Renal cortical epithelial cell (primary cell): ENCODE measurements at places on chromosomes 11 and 22.

GRCh38 chr22:37018815-37019308 lies 385 bp downstream of the TST start:
- peak; percentile 12 for DNase-seq

DNA sequence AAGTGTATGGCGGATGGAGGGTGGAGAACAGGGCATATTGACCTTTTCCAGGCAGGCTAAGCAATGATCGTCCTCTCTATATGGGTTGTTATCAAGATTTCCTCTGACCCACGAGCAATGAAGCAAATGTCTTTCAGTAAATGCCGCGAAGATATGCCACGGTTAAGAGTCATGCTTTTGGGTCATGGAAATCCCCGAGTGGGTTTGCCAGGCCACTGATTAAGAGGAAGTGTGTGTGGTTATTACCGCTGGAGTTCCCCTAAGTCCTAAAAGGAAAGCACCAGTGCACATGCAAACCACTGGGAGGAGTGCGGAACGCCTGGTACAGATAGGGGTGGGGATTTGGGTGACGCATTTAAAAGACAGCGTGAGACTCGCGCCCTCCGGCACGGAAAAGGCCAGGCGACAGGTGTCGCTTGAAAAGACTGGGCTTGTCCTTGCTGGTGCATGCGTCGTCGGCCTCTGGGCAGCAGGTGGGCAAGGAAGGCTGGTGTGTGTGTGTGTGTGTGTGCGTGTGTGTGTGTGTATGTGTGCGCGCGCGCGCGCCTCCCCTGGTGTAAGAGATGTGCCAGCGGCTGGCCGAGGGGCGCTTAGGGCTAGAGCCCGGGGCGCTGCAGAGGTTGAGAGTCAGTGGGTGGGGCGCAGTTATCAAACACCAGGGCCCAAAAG lies at the start of gene BIRC3:
BIRC3 (plus strand) TSS at position 386 of the 669 bp plus-strand sequence. CDS start 7,026 bp downstream, outside the sequence.
- DNase-seq, result peak; percentile 99

GRCh38 chr11:79054636-79055035 lies 386.2 kb downstream of the TENM4 start:
- peak; percentile 36 for DNase-seq

DNA sequence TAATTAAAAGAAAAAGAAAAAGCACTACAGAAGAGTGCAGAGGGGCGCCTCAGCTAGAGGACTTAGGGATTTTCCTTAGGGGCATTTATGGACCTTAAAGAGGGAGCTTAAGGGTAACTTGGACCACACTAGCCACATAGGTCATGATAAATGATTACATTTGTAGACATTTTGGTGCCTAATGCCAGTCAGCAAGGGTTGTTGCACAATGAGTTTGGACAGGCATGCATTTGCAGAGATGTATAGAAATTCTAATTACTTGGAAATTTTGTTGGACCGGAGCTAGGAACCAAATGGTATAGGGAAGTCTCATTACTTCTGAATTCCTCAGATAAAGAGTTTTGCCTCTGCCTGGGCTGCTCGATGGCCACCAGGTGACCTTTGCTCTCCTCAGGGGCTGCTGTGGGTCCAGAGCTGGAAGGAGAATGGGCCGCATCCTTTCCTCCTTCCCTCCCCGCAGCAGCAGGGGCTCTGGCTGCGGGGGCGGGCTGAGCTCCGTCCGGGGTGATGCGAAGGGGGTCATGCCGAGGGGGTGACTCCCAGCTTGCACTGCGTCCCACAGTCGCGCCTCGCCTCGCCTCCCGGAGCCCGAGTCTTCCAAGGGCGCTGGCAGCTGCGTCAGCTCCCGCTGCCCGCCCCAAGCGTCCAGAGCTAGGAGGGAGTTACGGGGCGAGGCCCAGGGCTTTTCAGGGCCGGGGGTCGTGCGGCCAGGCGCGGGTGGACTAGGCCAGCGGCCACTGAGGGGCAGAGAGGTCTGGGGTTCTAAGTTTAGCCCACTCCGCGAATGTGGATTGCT lies 20.3 kb upstream of the MALAT1 start:
- peak; percentile 36 for DNase-seq

- no peak for DNase-seq
Measured at GRCh38 chr11:72617080-72617762, 57.0 kb downstream of the PDE2A start.

GRCh38 chr22:47624252-47625012 lies 862.0 kb downstream of the TBC1D22A start:
- no peak for DNase-seq

DNA sequence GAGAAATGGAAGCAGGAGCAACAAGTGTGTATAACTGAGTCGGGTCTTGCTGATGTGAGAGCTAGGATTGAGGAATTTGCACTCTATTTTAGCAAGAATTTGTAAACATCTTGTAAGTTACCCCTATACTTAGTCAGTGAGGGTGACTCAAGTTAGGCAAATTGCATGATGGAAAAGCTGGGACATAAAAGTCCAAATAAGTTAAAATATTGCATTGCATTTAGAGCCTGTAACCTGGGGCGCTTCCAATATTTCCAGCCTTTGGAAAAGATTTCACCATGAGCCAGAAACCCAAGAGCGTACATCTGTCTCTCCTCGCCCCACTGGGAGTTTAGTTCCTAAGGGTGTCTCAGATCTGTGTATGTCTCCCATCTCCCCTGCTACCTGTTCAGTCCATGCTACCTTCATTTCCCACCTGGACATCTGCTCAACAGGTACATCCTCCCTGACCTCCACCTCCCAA lies 37.0 kb upstream of the ACCSL start:
- no peak for DNase-seq

- no peak for DNase-seq
Measured at GRCh38 chr11:123430721-123431497, 840 bp downstream of the GRAMD1B start.

GRCh38 chr22:31094021-31094551 lies 13.0 kb downstream of the SMTN start:
- no peak for DNase-seq

GRCh38 chr11:96091476-96091875 lies 167.6 kb upstream of the MTMR2 start:
- DNase-seq, result no peak

GRCh38 chr11:64139049-64139448 lies 26.9 kb downstream of the MACROD1 start:
- no peak for DNase-seq

DNA sequence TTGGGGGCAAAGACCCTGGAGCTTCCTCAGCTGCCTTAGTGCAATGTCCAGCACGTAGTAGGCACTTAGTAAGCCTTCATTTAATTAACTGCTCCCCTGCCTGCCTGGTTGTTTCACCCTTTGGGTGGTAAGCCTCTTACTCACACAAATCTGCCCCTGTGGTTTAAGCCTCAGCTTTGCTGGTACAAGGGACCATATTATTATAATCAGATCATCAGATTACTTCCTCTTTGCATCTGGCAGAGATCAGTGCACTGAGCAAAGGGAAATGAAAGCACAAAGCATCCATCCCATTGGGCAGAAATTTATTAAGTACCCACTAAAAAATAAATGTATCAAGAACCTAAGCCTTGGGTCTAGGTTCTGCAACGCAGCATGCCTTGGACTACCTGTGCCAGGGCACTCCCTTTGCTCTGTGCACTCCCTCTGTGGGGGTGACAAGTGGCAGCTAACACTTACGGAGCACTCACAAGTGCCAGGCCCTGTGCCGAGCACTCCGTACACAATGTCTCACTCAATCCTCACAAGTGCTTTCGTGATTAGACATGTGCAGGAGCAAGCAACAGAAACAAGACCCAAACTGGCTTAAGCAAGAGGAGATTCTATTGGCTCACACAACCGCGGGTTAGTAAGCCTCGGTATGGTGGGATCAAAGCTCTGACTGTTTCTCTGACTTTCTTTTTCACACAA lies 34.9 kb upstream of the DAGLA start:
- no peak for DNase-seq

GRCh38 chr22:29331658-29332300 lies 16.3 kb upstream of the RASL10A start:
- no peak for DNase-seq

GRCh38 chr22:48707763-48708557 lies 1119.7 kb downstream of the BRD1 start:
- no peak for DNase-seq

DNA sequence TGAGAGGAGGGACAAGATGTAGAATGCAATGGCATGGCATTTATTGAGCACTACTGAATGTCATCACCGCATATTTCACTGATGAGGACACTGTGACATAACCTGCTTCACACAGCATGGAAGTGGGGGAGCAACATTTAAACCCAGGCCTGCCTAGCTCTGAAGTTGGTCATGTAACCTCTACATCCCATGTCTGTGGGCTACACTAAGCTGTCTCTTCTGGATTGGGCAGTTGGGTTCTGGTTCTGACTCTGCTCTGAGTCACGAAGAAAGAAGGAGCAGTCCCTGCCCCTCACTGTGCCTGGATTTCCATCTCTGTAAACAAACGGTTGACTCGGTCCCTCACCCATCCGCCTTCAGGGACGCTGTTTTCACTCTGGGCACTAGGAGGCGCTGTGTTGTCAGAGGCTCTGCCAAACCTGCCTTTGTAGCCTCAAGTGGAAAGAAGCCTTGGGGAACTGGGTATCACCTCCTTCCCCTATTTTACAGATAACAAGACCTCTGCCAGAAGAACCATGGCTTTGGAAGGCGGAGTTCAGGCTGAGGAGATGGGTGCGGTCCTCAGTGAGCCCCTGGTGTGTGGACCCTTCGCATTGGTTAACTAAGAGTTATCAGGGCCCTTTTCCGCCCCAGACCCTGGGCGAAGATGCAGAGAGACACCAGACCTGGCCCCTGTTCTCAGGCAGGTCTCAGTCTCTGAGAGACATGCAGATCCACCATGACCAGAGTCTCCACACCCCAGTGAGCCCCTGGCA lies 12.7 kb upstream of the ARHGEF17 start:
- peak; percentile 55 for DNase-seq

- DNase-seq, result no peak
Measured at GRCh38 chr11:121648306-121648705, 195.5 kb upstream of the SORL1-AS1 start.

GRCh38 chr11:37881741-37882140 lies 1283.7 kb upstream of the RAG2 start:
- no peak for DNase-seq

DNA sequence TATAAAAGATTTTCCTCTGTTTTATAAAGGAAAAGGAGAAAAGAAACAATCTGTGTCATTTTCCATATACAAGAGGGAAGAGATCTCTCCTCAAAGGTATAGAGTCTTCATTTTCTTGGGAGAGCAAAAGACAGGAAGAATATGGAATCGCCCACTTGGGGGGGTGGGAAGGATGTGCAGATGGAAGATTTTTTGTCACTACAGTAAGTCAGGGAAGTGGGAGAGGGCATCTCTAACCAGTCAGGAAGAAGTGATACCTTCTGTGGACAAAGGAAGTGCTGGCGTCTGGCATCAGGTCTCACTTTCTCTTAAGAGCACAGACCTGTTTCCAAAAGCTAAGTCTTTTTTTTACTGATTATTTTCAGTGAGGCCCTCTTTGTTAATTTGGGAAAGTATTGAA lies 1.4 kb downstream of the PRR14L start:
- DNase-seq, result no peak

DNA sequence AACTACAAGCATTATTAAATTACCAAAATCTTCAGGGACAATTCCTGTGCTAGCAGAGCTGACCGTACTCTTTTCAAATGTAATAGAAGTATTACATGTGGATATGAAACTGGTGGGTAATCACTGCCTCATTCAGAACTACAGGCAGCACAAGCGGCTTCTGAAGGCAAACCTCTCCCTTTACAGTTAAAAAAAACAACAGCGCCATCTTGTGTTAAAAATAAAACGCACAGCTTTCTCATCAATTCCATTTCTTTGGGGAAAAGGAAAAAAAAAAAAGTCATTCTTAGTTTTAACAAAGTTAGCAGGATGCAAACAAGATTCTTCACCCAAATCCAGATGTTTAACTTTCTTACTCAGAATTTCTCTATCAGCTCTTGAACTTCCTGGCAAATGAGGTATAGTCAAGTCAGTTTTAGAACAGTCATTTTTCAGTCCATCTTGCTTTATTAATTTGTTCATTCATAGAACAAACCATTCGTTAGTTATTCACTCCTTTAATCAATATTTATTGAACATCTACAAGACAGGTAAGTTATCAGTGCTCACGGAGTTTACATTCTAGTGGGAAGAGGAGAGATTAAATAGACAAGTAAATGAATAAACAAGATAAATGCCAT lies 331.8 kb upstream of the MPPED2 start:
- peak; percentile 43 for DNase-seq

DNA sequence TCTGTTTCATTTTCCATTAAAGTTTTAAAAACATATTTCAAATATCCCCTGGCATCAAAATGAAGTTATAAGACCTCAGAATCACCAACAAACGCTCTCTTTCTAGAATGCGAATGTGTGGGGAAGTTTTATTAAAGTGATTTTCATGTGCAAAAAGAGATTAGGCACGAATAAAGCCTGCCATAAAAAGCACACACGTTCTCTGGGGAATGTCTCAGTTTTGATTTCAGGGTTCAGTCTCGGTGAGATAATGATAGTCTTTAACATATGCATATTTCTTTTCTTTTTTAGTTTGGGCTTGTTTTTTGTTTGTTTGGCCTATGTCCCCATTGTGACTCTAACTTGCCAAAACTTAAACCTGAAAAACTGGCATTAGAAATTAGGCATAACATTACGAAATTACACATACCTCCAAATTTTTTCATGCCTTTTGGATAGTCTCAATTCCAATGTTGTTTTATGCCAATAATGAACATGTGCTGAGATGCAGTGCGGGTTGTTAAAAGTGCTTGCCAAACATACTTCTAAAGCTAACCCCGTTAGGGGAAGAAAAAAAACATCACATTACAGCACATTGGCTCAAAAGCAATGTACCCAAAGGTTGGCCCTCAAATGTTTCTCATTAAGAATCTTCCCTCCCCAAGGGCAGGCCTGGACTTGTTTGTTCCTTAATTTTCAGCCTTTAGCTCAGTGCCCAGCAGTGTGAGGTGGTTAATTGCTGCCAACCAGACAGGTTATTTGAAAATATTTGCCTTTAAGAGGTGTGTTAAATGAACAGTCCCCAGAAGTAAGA lies 33.2 kb upstream of the FBLN1 start:
- DNase-seq, result peak; percentile 57

DNA sequence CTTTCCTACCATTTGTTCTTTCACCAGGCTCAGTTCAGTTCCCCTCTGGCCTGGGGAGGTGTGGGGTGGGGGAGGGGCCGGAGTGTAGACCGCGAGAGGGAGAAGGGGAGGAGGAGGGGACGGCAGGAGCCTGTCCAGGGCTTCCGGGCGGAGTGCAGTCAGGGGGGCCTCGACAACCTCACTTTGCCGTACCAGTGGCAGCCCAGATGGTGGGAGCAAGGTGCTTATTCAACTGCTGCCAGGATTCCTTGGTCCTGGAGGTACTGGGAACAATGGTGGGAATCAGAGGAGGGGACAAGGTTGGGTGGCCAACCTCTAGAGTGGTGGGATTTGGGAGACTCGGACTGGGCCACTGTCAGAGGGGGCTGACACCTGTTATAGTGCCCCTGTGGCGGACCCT lies 1.2 kb downstream of the BACE1 start:
- DNase-seq, result no peak

- no peak for DNase-seq
Measured at GRCh38 chr11:10302744-10303557, 1.9 kb upstream of the ADM start.

- DNase-seq, result peak; percentile 69
Measured at GRCh38 chr11:77619576-77620198, 17.9 kb downstream of the CLNS1A start.

GRCh38 chr22:36544107-36544620 lies 15.2 kb upstream of the EIF3D start:
- DNase-seq, result no peak

GRCh38 chr22:24937114-24937513 lies 9.4 kb downstream of the LHFPL7 start:
- peak; percentile 44 for DNase-seq

- DNase-seq, result no peak
Measured at GRCh38 chr11:92267968-92268367, 43.4 kb downstream of the FAT3 start.

- DNase-seq, result no peak
Measured at GRCh38 chr11:121645596-121645995, 192.8 kb upstream of the SORL1-AS1 start.
